ENCODE measurements at places on chromosomes 12 and 14.

DNA sequence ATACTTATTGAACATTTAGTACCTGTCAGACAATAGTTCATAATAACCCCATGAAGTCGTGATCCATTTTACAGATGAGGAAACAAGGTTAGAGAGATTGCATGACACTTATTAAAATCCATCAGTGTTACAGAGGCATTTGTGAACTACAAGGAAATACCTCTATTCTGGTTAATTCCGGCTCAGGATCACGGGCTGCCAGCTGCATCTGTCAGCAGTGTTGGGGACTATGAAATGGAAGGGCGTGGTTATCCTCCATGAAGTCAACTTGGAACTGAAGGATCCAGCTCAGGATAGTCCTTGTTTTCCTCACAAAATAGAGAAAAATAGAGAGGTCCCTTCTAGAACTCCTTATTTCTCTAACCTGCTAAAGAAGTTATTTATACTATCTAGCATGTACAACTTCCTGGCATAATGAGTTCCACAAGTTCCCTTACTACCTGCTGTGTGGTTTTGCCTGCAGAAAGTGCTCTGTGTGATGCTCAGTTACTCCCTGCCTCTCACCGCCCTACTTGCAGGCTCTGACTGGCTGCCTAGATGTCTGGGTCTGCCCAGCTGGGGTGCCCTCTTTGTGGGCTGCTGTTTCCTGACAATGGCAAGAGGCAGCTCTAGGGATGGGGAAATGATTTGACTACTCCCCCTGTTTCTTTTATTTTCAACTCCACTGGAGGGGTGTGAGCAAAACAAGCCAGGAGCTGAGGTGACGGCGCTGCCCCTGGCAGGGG lies 36.8 kb downstream of the PLXNC1 start:
- DNase-seq, result no peak

- DNase-seq, result no peak
Observed at GRCh38 chr12:76031081-76031413, 529 bp downstream of the PHLDA1 start.

DNA sequence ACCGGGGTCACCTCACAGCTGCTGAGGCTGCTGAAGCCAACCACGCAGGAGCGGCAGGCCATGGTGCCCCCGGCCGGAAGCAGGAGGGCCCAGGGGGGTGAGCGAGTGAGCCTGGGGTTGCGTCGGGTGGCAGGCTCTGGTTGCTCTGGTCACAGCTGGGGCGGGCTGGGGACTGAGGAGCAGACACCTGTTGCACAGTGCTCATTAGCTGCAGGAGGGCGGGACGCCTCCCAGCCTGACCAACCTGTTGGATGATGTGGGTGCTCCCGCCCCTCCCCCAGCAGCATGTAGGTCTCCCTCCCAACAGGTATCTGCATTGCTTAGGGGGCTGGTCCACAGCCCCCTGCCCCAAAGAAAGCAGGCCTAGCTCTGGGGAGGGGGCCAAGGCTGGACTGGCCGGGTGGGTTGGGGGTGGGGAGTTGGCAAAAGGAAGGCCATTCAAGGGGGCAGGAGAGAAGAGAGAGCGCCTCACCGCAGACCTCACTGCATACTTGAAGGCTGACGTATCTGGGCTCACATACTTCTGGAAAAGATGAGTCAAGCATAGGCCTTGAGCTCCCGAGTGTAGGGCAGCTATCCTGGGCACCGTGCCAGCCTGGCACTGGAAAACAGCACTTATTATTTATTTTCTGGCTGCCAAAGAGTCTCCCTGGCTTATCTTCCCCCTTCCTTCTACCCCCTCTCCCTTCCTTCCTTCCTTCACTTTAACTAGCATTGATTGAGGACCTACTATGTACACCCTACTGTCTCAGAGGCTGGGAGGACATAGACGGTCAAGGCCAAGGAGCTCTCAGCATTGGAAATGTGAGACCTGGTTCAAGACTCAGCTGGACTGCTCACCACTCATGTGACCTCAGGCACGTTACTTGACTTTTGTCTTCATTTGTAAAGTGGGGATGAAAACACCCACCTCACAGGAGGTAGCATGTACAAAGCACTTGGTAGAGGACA lies at the start of gene KRT80:
TSS of gene KRT80 (minus strand) at position 174 of the 951 bp plus-strand sequence. CDS start at position 62, 112 bp downstream.
- DNase-seq, result peak; percentile 99

DNA sequence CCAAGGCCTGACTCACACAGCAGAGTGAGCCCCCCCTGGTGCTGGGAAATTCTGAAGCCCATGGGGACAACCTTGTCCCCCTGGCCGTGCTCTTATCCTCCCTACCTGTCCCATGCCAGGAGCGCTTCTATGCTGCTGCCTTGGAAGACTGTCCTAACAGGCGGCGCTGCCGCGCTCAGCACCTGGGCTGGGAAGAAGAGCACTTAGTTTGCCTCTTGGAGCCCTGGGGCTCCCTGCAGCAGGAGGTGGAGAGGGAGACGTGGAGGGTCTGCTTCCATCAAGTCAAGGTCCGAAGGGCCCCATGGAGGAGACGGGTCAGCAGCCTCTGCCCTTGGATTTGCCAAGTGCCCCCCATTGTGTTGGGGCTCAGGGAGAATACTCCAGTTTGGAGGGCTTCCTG lies 300.5 kb downstream of the CACNA1C start:
- no peak for DNase-seq

Data from astrocyte (in vitro differentiated cells and primary cell).